NCI-H345 (cell line): ENCODE measurements at places on chromosomes 5 and 9.

GRCh38 chr9:137485343-137486140 lies 26.4 kb upstream of the NSMF start:
- peak; percentile 62 for DNase-seq

- DNase-seq = no peak
Observed at GRCh38 chr9:88835038-88835466, 156.2 kb upstream of the S1PR3 start.

- no peak for DNase-seq
Observed at GRCh38 chr5:84764227-84764626, 379.5 kb upstream of the EDIL3 start.

- no peak for DNase-seq
Observed at GRCh38 chr9:125922854-125923253, 175.7 kb downstream of the PBX3 start.

- DNase-seq = no peak
Observed at GRCh38 chr9:112224401-112225289, 49.5 kb upstream of the SUSD1 start.

DNA sequence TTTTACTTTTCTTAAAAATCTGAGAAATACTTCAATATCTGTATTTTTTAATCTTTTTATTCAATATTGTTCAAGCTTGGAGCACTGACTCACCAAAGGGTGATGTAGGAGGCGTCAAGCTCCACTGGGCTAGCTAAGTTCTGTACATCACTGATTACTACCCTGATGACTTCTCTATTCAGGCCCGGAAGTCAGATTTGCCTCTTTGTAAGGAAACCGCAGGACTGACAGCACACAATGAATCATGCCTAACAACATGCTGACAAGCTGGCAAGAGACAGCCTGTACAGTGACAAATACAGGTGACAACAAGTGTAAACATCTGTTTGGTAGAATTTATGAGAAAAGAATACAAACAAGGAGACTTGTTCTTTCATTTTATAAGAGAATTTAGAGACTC lies 627.9 kb upstream of the RORB start:
- DNase-seq = no peak

- DNase-seq = no peak
Observed at GRCh38 chr5:55416306-55416705, 108.5 kb downstream of the MTREX start.
